Left ventricle myocardium superior (tissue), 1 donor: ENCODE measurements at places on chromosomes 5 and 9. TPM values are rescaled to one million over a fixed set of nuclear protein-coding genes. Genes with fewer than 3 reads are reported as not detected.

Gene OR13C3
- not detected for total RNA-seq

DNA sequence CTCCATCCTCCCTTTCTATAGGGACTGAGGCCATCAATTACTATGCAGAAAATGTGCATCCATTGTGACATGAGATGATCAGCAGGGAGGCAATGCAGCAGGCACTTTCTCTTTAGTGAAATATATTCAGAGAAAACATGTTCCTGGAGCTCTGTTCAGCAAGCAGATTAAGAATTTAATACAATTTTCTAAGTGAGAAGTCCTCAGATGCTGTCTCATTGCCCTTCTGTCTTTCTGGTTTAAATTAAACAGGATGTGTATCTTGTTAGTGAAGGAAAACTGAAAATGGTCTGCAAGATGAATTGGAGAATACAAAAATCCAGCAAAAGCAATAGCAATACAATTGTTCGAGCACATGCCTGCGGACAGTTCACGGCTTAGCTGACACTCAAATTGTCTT is 445.8 kb upstream of the RIOK2 start:
- DNase-seq = no peak

- no peak for DNase-seq
Observed at GRCh38 chr5:139391570-139392323, 2.0 kb upstream of the MZB1 start.

DNA sequence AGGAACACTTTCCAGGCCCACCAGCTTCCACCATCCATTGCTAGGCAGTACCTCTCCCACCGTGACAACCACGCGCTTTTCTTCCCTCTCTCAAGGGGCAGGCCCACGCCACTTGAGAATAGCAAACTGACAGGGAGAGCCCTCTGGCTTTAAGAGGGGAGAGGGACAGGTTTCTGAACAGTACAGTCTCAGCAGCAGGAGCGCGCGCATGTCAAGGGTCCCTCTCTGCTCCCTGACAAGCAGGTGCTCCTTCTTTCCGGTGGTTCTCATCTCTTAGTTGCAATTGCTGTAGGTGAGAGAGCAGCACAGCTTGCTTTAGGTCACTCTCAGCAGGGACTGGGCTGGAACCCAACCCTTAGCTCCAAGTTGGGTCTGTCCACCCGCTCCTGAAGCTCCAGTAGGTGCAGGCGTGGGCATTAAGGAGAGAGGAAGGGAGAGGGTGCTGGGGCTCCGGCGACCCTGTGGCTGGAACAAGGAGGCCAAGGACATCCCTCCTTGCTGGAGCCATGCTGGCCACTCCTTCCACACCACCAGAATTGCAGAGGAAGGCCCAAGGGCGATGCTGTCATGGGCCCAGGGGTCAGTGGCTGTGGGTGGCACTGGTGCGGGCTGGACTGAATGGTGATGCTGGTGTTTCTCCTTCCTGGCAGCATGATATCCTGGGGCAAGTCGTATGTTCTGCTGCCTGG is 9.0 kb upstream of the PHF2 start:
- no peak for DNase-seq

Gene GRIN1
- total RNA-seq = not detected

- no peak for DNase-seq
Observed at GRCh38 chr5:88092358-88092757, 176.3 kb downstream of the TMEM161B start.

- DNase-seq = no peak
Observed at GRCh38 chr5:2176581-2176980, 293.9 kb upstream of the IRX4 start.

- DNase-seq = no peak
Observed at GRCh38 chr9:79764374-79764773, 192.6 kb downstream of the TLE4 start.

DNA sequence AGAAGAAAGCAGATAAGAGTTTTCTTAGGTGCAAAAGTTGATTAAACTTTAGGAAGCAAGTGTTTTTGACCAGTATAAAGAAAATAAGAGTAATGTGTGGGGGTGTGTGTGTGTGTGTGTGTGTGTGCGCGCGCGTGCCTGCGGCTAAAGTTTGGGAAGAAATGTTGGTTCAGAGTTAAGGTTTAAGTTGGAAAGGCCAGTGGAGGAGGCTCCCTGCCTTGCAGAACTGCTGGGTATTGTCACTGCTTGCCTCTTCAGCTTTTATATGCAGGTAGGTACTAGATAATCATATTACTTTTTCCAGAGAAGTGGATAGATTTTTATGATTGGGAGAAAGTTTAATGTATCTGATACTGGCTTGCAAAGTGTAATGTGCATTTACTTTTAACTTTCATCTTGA is 2.0 kb downstream of the PIK3R1 start:
- DNase-seq = no peak

GRCh38 chr5:62684310-62684709 is 105.7 kb downstream of the LRRC70 start:
- no peak for DNase-seq

- DNase-seq = no peak
Observed at GRCh38 chr9:29802454-29802853, 2229.2 kb upstream of the C9orf72 start.

DNA sequence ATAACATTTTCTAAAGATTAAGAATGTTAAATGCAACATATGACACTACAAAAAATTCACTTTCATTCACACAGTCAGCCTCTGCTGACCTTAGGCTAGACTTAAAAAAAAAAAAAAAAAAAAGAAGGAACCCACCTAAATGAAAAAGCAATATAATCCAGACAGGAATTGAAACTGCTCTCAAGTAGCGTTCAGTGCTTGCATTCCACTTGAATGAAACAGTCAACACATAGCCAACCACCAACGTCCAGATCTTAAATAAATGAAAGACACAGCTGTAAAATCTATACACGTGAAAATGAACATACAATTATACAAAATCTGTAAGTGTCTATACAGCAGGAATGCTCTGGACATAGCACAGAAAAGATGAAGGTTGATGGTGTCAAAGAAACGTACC is 11.4 kb downstream of the TMEM245 start:
- no peak for DNase-seq

- no peak for DNase-seq
Observed at GRCh38 chr5:166063261-166063660, 2228.2 kb upstream of the WWC1 start.

Gene FABP6
- total RNA-seq = 3.3 TPM

Gene LEAP2
- 0.89 TPM for total RNA-seq

Gene FBP2
- total RNA-seq = not detected

GRCh38 chr5:103211576-103212561 is 46.7 kb upstream of the MACIR start:
- no peak for DNase-seq

DNA sequence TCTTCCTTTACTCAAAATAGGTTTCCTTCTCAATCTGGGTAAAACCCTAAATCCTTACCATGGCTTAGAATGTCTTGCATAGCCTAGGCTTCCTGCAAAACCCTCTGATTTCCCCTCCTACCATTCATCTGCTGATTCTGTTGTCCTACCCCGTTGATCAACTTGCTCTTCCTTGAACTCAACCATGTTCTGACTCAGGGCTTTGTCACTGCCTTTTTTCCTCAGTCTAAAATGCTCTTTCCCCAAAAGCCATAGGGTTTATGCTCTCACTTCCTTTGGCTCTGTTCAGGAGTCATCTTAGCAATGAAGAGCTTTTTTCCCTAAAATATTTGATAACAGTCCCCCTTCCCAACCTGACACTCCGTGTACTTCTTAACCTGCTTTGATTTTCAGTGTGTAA is 79.4 kb upstream of the IZUMO3 start:
- no peak for DNase-seq

DNA sequence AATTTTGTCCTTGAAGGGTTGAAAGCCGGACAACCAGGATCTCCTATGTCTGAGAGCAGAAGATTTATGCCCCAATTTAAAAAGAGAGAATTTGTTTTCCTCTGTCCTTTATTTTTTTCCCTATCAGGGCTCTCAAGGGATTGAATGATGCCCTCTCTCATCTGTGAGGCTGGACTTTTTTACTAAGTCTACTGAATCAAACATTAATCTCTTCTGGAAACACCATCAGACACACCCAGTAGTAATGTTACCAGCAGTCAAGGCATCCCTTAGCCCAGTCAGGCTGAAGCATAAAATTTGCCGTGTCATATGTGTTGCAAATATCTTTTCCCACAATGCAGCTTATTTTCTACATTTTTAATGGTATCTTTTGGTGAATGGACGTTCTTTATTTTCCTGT is 1497.9 kb downstream of the MAT2B start:
- no peak for DNase-seq

- DNase-seq = no peak
Observed at GRCh38 chr5:150579462-150580400, 60.7 kb upstream of the SYNPO start.

- DNase-seq = no peak
Observed at GRCh38 chr9:6428940-6429889, 16.2 kb downstream of the UHRF2 start.

DNA sequence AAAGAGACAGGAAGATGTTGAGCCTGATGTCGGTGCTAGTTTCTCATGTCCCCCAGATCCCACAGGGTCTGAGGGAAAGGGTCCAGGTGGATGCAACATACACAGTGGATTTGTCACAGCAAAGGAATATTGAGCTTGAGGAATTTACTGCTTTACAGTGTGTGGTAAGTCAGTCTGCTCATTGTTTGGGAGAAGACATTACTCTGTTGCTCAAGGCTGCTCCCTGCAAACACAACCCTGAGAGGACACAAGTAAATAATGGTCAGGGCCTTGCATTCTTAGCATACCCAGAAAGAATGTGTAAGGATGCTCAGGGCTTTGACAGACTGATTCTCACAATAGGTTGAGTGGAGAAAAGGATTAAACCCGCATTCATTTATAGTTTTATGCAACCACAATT is 7.3 kb upstream of the MAN2A1 start:
- no peak for DNase-seq

DNA sequence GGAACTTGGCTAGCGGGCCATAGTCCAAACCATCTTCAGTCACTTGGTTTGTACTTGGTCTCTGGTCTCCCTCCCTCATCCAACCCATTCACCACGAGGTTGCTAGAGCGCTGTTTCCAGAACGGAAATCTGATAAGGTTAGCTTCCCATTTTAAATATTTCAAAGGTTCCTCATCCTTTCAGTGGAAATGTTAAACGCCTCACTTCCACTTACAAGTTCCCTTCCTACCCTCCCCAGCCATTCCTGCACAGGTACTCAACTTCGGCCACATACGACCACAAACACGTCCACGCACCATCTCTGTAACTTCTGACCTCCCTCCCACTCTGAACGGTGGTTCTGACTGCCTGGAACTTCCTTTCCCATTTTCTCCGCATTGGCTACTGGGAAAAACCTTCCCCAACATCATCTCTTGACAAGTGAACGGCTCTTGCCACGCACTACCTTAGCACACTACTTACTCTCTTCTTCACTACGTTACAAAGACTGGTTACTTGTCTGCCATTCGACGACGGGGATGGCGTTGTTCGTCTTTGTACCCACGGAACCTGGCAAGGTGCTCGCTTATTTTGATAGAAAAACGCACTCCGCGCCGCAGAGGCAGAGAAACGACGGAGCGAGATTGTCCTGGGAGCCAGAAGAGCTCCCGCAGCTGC is 629 bp downstream of the CCNH start:
- DNase-seq = no peak

Gene BAAT
- total RNA-seq = not detected

DNA sequence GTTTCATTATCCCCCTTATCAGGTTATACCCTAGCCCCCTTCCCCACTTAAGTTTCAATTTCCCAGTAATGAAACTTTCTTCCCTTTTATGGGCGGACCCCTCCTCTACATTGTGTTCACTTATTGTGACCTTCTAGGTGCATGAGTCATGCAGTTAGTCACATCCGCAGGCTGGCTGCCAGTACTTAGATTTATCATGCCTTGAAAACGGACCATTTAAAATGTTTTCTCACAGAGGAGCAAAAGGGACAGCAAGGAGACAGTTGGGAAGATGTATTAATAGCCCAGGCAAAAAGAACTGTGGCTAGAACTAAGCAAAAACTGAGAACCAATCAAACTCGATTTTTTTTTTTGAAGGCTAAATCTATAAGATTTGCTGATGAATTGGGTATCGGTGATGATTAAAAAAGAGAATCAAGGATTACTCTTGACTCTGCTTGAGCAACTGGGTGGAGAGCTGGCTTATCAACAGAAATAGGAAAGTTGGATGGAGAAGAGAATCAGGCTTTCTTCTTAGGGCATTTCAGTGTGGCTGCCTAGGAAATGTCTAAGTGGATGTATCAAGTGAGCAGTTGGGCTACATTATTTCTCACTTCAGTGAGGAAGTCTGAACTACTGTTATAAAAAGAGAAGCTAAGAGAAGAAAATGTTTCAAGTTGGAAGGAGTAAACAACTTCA is 615.0 kb downstream of the HINT1 start:
- no peak for DNase-seq

GRCh38 chr5:131019111-131019510 is 145.9 kb downstream of the HINT1 start:
- DNase-seq = no peak

DNA sequence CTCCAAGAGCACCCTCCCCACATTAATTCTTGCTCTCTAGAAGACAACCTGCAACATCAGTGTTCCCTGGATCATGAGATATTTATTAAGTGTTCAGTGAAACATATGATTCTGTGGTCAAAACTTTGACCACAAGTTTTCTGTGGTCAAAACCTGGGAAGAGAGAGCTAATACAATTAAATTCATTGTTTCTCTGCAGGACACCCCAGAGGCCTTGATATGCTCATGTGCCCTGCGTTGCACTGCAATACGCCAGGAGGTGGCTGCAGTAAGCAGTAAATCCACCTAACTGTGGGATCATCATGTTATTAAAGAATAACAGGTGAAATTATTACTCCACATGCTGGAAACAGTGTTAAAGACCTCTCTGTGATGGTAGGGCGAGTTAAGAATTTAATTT is 109.3 kb upstream of the SPDL1 start:
- DNase-seq = no peak

DNA sequence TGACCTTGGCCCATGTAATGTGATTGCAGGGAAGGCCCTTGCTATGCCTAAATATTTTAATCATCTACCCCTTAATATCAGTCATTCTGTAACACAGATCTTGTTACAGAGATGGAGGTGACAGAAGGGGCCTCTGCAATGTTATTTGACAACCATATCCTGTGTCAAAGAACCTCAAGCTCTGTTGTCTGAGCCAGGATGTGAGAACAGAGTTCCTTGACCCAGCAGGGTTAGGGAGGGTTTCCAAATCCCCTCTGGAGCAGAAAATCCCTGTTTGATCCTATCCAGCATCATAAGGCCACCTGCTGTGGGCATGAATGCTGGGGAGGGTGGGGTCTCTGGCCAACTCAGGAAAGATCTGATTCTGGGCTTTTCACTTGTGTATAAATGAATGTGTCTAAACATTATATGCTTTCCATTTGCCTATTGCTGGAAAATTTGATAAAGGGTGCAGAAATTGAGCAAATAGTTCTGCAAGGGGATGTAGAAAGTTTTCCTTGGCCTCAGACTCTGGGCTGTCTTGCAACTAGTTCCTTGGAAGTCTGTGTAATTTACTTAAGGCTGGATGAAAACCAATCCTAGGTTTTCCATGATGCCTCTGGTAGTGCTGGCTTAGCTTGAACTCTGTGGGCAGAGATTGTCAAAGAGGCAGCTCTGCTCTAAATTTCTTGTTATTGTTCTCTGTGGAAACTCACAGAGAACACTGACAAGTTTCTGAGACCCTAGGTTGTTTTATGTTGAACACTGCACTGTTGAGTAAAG is 71.0 kb downstream of the PGM5 start:
- no peak for DNase-seq

- DNase-seq = no peak
Observed at GRCh38 chr5:169202969-169203368, 98.0 kb downstream of the SLIT3 start.
